ENCODE measurements at places on chromosomes 6 and 20.

DNA sequence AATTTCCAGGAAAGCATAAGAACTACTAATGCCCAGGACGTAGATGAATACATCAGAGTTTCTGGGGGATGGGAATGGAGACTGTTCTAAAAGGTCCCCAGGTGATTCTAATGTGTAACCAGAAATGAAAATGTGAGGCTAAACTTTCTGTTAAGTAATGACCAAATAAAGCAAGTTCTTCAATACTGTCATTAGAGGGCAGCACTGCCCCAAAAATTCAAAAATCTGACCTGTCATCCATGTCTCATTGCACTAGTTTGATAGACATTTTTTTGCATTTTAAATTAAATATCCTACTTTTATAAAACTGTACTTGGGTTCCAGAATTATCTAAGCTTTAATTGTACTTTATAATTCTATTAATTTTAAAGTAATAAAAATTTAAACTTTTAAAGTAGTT is 94.9 kb downstream of the RFX6 start:
- peak; percentile 7 for DNase-seq

GRCh38 chr20:53926428-53927028 is 143.9 kb downstream of the BCAS1 start:
- DNase-seq, result peak; percentile 58

DNA sequence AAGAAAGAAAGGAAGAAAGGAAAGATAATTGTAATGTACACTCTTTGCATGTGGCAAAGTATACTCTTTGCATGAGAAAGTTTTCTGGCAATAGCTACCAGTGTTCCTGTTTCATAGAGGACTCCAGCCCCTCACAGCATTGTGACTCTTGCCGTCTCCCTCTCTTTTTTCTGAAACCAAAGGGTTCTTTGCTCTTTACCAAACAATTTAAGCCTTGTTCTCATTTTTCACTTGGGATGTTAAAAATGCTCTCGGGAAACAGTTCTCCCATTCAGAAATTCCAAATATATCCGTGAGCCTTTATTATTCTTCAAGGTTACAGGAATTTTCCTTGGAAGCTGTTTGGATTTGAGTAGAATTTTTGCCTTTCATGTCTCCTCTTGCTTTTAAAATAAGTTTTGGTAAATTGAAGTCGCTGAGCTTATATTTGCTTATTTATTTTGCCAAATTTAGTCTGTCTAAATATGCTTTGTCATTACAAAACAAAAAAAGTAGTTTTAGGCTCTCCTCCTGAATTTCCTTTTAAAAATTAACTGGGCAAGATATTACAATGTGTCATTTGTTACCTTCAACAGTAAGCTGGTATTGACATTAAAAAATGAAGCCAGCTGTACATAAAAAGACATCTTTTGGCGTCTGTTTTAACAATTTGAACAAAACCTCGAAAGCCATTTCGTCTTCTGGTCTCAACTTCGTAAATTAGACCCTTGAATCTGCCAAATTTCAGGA is 103.8 kb upstream of the ARMC2 start:
- no peak for DNase-seq

DNA sequence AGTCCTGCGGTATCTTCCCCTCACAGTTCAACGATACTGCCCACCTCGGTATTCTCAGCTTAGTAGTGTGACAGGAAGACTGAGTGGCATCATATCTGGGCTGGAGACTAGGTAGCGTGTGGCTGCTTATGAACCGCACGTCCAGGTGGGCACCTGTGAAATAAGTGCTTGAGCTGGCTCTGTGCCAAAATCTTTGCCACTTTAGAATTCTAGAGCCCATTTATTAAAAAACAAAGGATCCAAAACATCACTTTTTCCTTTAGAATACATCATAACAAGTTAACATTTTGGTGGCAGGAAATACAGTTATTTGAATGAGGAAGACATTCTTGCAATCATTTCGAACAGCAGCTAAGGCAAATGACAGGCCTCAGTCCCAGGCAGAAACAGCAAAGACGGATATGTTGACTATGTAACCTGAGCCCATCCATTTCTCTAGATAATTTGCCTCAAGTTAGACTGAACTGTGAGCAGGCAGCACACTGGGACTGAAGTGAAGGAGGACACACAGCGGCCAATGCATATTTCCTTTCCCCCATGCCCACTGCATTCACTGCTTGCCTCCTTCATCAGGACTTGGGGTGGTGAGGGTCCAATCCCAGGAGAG is 136.6 kb downstream of the GMDS start:
- DNase-seq, result no peak

- no peak for DNase-seq
These were observed 151.3 kb downstream of the DLL1 start for GRCh38 chr6:170139531-170139930.

GRCh38 chr20:25083773-25084625 is 2.1 kb upstream of the VSX1 start:
- DNase-seq, result peak; percentile 42

DNA sequence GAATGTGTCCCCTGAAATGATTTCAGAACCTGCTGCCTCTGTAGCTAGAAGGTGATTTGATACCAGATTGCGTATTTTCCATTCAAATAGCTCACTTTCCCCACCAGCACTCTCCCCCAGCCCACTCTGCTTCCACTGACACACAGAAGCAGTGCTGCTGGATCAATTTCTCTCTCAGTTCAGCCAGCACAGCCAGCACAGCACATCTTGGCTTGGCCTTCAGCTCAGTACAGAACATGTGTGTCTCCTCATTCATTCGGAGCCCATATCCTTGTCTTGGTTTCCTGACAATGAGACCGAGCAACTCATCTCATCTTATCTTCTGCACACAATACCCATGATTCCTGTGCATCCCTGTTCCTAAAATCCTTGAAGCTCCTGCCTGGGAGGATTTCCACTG is 33.8 kb upstream of the CD83 start:
- no peak for DNase-seq

- no peak for DNase-seq
These were observed 10.9 kb downstream of the SNX5 start for GRCh38 chr20:17957505-17958363.

DNA sequence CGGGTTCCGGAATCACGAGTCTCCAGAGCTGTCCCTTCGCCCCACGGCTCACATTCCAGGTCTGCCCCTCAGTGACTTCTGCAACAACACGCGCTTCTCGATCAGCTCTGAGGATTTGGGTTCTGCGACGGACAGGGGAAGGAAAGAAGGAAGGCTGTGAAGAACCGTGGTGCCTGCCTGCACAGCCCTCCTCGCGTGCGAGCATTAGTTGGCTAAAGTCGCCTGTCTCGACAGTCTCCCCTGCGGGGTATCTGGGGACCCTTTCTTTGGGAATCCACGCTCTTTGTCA is 23.1 kb downstream of the VPS52 start:
- no peak for DNase-seq

DNA sequence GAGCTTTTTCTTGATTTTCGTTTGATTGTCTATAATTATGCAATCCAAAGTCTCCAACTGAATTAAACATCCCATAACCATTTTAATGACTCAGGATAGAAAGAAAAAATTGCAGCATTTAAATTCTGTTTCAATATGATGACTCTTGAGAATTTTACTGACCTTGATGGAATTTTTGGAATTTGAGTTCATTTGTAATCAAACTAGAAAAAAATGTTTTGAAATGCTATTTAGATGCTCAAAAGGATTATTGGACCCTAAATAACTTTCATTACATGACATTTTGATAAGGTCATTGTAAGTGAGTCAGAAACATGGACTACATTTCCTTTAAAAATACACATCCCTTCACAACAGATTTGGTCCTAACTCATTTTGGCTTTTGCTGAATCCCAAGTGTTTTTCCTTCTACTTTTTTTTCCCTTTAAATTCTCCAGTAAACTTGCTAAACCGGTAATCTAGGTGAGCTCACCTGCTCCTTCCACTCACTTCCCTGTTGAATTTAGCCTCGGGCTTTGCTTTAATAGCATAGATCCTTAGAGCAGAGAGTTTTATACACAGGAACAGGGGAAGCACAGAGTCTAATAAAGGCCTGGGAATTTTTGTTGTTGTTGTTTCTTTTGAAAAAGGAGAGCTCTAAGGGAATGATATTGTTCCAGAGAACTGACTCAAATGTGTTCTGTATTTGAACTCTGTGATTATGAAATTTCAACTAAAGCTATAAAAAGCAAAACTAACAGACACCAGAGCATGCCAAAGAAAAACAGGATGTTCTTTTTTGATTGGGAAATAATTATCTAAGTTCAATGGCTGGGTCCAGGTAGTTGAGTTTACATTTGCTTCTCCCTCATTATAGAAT is 1088.2 kb upstream of the CITED2 start:
- DNase-seq, result no peak

DNA sequence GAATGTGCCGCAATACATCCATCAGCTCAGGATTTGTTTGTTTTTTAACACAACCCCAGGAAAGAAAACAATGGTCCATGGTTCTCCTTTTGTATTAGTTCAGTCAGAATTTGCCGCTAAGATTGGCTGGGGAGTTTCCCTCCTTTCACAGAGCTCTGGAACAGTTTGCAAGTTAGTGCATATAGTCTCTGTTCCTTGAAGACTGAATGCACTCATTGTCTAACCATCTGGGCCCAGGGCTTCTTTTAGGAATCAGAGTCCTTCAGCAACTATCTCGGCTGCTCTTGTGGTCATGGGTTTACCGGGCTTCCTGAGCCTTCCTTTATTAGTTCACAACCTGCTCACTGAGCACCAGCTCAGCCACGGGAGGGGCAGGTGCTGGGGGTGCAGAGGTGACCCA is 121.3 kb downstream of the SLC23A2 start:
- no peak for DNase-seq

DNA sequence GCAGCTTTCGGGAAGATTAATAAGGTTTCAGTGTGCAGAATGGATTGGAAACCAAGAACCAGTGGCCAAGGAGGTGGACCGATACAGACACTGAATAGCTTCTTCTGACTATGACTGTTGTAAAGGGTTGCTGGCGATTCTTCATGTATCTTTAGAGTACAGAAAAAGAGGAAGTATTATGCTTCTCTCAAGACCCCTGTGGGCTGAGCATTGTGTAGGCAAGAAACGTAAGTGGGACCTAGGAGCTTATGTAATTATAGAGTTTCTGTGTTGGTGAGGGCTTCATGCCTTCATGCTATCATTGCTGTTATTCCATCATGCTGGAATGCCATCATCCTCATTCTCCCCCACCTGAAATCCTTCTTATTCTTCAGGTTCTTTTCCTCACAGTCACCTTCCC is 105.4 kb upstream of the AKIRIN2 start:
- DNase-seq, result no peak

GRCh38 chr6:43506667-43507471 is 3.3 kb downstream of the LRRC73 start:
- DNase-seq, result peak; percentile 83

GRCh38 chr6:23319582-23319981 is 750.2 kb downstream of the HDGFL1 start:
- DNase-seq, result no peak
